ENCODE measurements at places on chromosomes 11 and 22.

DNA sequence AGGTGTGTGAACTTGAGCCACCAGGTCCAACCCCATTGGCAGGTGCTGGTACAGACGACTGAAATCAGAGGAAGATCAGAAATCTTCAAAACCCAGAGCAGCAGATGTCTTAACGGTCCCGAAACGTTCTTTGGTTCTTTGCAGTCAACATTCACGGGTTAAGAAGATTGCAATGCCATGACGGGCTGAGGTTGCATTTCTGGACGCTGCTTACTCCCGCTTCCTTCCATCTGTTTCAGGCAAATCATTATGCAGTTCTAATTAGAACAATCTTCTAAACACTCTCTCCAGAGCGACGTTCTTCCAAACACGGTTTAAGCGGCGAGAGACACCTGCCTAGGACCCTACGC lies 492 bp upstream of the LUZP2 start:
- no peak for DNase-seq

DNA sequence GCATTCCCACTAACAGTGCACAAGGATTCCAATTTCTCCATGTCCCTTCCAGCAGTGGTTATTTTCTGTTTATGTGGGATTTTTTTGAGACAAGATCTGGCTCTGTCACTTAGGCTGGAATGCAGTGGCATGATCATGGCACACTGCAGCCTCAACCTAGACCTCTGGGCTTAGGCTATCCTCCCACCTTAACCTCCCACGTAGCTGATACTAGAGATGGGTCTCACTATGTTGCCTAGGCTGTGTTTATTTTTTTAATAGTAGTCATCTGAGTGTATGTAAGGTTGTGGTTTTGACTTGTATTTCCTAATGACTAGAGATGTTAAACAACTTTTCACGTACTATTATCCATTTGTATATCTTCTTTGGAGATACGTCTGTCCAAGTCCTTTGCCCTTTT lies 74.6 kb downstream of the KCNQ1OT1 start:
- DNase-seq = no peak

GRCh38 chr11:120712881-120713280 lies 201.3 kb downstream of the GRIK4 start:
- no peak for DNase-seq

- no peak for DNase-seq
Observed at GRCh38 chr11:12319988-12320387, 57.4 kb upstream of the PARVA start.

- no peak for DNase-seq
Observed at GRCh38 chr22:33699176-33699575, 221.1 kb downstream of the LARGE1 start.

DNA sequence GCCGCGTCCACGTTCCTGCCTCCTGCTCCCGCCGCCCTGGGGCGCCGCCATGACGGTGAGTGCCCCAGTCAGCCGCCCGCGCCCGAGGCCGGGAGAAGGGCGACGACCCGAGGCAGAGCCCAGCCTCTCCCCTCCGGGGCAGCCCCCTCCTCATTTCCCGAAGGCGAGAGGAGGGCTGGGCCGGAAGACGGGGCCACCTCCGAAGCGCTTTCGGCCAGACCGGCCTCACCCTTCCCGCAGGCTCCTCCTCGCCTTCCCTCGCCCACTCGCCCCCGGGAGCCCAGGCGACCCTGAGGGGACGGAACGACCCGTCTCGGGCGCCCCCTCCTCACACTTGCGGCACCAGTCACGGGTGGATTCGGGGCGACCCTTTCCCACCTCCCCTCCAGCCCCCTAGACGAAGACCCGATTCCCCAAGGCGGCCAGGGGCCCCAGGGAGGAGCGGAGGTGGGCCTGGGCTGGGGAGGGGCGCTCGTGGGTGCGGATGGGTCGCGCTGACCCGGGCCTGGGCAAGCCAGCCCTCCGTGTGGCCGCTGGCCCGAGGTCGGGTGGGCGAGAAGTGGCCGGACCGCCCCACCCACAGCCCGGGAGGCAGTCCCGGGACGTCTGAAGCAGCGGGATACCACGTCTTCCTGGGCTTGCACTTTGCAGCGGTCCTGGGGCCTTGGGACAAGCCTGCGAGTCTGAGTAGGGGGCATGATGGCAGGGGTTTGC lies 49.7 kb downstream of the TRIOBP start:
- DNase-seq = no peak

DNA sequence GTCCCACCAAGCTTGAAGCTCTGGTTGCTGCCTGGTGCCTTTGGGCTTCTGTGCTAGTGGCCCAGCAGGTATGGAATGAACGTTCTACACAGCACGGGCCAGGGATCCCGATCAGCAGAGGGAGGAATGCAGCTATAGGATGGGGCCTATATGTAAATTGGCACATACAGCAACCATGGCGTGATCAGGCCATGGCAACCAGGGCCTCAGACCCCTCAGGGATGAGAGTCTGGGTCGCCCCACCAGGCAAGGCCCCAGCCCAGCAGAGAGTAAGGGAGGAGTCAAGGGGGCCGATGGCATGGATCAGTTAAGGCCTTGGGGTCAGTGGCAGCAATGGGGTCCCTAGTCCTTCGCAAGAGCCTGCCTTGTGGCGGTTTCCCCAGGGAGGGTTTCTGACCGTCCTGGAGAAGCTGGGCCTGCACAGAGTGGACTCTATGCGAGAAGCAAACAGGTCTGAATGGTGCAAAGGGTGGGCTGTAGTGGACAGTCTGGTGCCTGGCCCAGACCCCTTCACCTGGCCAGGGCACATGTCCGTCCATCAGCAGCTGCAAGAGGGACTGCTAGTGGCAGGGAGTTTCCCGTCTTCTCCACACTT lies 98.6 kb downstream of the RPS6KA4 start:
- DNase-seq = no peak

DNA sequence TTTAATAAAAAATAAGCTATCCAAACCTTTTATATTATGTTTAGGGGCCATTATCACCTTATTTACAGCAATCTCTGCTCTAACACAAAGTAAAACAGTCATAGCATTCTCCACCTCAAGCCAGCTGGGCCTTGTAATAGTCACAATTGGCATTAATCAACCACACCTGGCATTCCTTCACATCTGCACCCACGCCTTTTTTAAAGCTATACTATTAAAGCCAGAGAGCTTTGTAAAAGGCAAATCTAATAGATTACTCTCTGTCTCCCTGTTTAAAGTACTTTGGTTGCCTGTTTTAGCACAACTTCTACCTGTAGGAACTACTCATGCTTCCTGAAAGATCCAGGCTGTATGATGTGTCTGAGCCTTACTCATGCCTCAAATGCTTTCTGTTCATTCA lies 113.1 kb downstream of the CSNK2A3 start:
- DNase-seq = no peak

GRCh38 chr11:35418282-35419183 lies 825 bp downstream of the SLC1A2 start:
- no peak for DNase-seq

DNA sequence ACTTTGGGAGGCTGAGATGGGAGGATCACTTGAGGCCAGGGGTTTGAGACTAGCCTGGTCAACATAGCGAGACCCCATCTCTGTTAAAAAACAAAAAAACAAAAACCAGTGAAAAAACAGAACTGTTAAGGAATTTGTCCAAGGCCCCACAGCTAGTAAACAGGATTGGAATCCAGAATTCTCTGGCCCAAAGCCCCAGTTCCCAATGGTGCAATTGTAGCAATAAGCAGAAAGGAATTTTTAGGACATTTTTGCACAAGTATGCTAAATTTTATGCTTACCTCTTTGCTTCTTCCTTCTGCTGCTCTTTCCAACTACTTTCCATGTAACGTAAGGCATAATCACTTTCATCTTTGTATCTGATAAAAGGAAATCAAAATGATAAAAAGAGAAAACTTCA lies 11.6 kb downstream of the MISFA start:
- DNase-seq = no peak

DNA sequence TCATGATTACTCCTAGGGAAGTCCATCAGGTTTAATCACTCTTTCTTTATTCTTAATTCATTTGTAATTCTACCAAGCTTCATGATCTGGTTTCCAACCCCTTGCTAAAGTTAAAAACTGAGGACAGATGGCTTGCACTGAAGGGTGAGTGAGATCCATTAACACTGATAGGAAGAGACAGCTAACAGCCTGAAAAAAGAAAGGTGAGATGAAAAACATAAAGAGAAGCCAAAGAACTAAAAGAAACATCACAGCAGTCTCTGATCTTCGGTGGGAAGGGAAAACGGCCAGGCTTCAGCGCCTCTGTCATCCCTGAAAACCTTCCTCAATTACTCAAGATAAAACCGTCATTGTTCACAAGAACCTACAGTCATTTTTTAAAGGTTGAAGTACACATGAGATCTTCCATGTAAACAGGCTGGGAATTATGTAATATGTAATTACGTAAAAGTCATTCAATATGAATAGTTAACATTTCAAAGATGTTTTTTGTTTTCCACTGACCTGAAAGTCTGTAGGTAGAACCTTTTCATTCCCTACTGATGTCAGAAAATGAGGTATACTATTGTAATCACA lies 41.3 kb downstream of the VSIG10L2 start:
- no peak for DNase-seq

DNA sequence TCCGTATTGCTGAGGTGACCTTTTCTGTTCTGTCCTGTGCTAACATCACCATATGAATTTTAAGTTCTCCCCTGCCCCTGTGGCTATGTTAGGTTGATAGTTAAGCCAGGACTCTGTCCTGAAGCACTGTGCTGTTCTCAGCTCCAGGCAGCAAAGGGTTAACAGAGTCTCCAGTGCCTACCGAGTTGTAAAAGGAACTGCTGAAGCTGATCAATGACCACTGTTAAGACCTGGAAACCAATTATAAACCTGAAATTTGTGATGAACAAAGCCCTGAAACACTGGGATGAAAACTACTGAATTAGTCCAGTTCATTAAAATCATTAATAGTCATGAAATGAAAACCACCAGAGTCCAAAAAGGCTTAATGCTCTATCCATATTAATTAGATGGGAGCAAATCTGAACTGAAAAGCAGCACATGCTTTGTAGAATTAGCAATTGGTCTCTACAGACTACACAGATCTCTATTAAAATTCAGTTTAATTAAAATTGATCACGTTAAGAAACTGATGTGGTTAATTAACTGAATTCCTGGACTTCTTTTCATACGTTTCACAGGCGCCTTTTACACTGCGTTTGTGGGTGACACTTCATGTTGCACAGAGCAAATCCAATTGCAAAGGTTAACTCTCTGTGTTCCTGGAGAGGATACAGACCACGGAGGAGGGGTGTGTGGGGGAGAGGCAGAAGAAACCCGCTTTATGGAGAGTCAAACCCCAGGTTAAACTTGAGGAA lies 188.5 kb upstream of the MPPED2 start:
- no peak for DNase-seq

DNA sequence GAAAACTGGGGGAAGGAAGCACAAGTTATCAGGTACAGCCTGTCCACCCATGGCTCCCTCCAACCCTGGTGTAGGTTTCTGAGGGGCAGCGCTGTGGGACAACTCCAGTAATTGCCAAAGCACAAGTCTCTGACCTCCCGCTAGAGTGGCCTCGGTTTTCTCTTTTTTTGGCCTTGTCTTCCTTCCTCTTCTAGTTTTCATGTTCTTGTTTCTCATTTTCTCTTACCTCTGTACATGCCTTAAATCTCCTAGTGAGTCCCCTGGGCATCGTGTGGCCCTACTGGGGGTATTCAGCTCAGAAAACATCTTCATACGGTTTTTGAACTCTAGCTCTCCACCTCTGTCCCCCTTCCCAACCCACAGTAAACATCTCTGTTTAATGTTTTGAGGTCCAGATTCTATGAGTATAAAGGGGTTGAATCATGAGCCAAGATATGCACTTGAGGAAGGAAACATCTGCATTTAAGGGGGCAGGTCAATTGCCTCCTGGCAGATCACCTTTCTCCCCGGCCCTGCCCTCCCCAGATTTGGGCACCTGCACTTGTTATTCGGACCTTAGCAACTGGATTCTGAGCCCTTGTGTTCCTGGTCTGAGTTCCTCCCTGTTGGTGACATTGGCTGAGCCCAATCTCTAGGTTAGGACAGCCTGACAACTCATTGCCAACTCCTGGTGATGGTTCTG lies 8.4 kb upstream of the LMO2 start:
- DNase-seq = no peak

- no peak for DNase-seq
Observed at GRCh38 chr11:10631761-10632160, 61.8 kb downstream of the IRAG1 start.

GRCh38 chr11:71078482-71078881 lies 173.9 kb downstream of the SHANK2 start:
- no peak for DNase-seq

DNA sequence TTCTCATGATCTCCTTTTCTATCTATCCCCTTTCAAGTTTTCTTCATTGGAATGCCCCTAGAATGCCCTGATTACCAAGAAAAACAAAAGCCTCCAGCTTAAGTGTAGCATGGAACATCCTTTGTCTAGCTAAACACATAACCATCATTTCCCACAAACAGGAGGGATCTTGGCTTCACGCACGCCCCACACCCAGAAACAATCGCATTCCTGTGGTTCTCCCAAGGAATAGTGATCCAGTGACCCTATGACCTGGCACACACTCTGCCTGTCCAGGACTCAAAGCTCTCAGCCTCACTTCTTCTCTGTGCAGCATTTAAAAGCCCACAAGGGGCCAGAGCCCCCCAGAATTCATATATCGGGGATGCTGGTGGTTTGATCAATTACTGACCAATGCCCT lies 9.3 kb upstream of the POU2AF1 start:
- DNase-seq = no peak

DNA sequence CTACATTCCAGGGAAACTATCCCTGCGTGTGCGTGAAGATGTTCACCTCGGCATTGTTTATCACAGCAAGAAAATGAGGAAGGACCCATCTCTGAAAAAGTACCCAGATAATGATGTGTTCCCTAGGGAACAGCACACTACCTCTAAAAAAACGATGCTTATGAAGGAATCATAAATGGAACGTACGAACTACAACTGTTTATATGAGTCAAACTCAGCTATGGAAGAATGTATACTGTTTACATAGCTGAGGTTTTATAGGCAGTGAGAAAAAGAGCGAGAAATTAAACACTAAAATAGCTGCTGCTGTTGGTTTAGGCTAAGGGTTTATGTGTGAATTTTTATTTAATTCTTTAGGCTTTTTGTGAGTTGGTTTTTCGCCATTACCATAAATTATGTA lies 48.9 kb downstream of the APOL1 start:
- no peak for DNase-seq

- no peak for DNase-seq
Observed at GRCh38 chr11:9716275-9717039, 52.6 kb downstream of the SWAP70 start.

- no peak for DNase-seq
Observed at GRCh38 chr11:9861860-9862725, 198.2 kb downstream of the SWAP70 start.

GRCh38 chr11:115544422-115544948 lies 40.3 kb upstream of the CADM1 start:
- DNase-seq = no peak

- DNase-seq = no peak
Observed at GRCh38 chr11:44208976-44209603, 100.8 kb downstream of the ALX4 start.

- DNase-seq = no peak
Observed at GRCh38 chr11:57586711-57587245, 10.7 kb upstream of the SERPING1 start.

- no peak for DNase-seq
Observed at GRCh38 chr11:15471048-15471894, 356.5 kb downstream of the INSC start.

Data from stimulated activated CD4-positive, alpha-beta T cell treated with anti-CD3 and anti-CD28 coated beads, Interleukin-1b, Interleukin-23, amount 100 ng/mL, for 1 hour (primary cell).